ENCODE measurements at places on chromosomes 5 and 9.

DNA sequence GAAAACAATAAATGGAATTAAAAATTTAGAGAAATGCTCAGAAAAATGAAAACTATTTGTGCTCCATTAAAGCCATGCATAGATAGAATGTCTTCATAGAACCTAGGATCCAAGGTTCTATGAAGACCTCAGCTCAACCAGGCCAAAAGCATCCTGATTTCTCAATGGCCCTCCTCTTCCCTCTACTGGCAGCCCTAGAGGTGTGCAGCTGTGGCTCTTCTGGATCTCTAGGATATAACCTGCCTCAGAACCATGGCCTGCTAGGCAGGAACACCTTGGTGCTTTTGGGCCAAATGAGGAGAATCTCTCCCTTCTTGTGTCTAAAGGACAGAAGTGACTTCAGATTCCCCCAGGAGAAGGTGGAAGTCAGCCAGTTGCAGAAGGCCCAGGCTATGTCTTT, 15.1 kb downstream of the IFNA1 start:
- DNase-seq = no peak

- no peak for DNase-seq
These were observed 158.9 kb upstream of the PHYKPL start for GRCh38 chr5:178391480-178391879.

DNA sequence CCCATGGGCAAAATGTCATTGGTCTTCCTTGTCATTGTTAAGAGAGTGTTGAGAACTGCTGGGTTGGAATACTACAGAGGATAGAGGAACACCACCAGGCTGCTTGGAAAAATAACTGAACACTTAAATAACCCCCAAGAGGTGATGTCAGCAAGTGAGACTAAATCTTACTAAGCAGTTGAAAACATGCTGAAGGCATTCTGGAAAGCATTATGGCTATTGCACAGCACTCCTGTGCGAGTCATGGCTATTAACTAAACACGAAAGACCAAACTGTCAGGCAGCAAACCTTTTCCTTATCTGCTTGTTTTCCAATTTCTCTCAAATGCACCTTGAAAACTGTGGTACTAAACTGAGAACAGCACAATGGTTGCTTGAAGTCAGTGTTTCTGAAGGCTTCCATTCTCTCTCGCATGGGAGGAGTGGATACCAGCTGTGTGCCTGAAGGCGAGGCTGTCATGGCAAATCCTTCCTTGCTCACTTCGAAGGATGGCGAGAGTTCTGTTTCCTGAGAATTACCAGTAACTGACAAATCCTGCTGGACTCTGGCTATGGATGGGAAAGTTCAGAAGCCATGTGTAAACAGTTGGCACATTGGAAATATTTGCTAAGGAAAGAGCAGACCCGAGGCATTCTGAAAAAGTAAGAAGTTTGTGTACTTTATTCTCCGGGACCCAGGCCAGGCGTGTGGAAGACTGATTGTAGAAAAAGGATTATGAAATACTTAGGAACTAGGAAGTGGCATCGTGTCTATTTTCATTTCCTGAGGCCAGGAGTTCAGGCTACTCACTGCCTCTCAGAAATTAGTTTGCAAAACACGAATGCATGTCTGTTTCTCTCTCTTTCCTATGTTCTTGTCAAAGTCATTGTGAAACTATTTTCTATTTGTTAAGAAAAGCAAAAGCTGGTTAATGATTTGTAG, 182.1 kb downstream of the DMRT2 start:
- peak; percentile 81 for DNase-seq

DNA sequence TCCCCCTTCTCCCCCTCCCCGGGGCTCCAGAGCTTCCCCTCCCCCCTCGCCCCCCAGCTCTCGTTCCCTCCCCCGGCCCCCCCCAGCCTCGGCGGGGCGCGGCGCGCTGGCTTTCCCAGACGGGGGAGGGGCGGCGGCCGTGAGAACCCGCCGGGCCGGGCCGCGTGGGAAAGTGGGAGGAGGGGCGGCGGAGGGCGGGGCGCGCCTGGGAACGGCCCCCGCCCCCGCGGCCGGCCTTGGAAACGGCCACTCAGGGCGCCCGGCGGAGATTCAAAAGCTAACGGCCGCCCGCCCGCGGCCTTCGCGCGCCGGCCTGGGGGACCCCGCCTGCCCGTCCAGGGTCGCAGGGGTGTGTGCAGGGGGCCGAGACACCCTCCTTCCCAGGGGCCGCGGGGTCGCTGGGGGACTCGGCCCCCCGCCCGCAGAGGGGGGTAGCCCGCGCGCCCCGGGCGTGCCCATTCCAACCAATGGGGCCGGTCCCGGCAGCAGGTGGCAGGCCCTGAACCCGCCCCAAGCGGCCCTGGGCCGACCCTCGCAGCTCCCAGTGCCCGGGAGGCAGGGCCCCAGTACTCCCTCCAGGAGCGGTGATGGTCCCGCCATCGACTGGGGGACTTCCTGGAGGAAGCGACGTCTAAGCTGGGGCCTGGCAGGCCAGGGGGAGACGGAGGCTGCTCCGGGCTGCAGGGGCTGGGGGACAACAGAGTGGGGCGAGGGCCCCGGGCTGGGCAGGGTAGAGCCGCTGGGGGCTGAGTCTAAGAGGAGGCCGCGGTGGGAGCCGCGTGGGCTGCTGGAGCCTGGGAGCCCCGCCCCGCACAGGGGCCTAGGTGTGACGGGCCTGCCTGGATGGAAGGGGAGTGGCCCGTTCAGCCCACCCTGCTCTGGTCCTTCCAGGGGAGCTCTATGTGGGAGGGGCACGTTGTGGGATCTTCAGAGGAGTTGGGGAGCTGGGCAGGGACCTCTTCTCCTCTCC, 14.2 kb upstream of the NRARP start:
- DNase-seq = no peak

- DNase-seq = peak; percentile 70
These were observed 316.3 kb downstream of the MCTP1 start for GRCh38 chr5:94968507-94969095.

DNA sequence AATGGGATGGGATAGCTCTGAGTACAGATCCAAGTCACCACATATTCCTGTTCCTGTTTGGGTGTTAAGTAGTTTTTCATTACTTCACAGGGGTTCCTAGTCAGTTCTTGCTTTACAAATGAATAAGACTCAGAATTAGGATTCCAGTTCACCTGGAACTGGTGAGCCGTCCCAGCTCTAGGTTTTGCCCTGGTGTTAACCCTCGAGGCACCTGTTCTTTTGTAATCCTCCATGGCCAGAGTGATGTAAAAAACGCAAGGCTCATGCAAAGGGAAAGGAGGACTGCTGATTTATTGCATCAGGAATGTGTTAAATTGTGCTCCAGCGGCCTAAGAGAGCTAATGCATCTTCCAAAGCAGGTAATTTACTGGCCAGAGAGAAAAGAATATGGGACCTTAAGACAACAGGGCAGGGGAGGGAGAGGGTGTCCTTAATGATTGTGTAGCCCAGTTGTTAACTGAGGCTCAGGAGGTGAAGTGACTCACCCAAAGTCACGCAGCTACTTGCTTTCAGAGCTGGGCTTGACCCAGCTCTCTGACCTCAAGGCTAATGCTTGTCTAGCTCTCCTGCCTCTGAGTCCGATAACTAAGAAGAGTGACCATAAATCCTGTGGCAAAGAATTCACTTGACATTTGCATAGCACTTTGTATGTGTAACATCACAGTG, 70.5 kb downstream of the DMRT2 start:
- DNase-seq = no peak

DNA sequence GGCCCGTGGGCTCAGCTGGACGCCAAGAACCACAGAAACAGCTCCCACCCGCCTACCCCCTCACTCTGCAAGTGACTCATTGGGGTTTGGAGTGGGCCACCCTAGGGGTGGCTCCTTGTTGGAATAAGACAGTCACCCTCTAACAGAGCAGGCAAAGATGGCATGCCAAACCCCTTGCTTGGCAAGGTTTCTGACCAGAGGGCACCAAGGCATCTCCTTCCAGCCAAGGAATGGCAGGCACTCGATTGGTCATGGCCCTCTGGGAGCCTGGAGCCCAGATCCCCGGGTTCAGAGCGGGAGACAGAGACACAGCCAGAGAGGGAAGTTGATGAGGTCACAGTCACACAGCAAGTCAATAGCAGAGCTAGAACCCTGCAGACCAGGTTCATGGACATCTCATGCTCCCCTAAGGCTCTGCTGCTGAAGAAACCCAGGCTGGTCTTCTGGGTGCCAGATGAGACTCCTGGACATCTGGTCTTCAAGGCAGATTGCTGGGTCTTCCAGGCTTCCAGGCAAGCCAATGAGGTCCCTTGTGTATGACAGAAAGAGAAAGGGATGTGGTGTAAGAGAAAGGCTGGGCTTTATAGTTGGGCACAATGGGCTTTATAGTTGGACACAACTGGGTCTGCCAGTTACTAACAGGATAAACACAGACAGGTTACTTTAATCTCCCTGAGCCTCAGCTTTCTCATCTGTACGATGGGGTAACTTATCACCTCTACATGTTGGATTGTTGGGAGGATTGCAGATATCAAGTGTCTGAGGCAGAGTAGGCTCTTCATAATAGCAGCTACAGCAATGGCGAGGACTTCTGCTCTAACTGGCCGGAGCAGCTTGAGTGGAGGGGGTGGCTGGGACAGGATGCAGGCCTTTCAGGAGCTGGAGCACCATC, 23.3 kb upstream of the KIF12 start:
- DNase-seq = no peak

GRCh38 chr9:21104787-21105186, 27.0 kb upstream of the IFNB1 start:
- DNase-seq = no peak

- peak; percentile 75 for DNase-seq
These were observed 82.5 kb downstream of the ESM1 start for GRCh38 chr5:54902791-54903473.

- DNase-seq = no peak
These were observed 28.9 kb downstream of the TMEM167A start for GRCh38 chr5:83048277-83048676.

DNA sequence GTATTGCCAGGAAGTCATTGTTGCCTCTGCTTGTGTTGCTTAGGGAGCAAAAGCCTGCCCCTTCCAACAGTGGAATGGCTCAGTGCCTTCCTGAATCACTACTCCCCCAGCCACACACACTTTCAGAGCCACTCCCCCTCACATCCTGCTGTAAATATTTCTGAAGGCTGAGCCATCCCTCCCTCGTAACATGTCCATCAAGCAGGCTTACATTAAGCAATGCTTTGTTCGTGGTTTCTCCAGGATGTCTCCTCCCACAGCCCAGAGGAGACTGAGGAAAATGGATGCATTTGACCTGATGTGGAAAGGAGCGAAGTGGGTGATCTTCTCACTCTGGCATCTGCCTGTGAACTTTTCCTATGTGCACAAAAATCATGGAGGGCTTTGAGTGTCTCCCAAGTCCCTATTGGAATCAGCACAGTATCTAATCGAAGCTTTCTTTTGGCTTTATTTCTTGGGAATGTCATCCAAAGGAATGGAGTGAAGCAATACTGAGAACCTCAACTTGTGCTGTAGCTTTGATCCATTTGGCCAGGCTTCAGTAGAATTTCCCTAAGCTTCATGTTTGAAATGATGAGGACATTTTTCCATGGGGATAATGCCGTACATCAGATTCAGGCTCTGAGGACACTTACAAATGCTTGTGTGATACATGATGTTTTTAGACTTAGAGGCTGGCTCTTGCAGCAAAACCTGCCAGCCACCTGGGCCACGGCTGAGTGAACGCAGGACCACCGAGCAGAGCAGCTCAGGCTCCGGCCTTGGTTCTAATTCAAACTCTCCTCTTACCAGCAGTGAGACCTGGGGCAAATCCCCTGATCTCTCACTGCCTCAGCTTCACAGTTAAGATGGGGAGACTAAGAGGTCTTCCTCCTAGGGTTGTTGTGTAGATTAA, 389.1 kb downstream of the ENC1 start:
- peak; percentile 98 for DNase-seq
